ENCODE measurements at places on chromosomes 3 and 15.

- no peak for DNase-seq
Observed at GRCh38 chr3:126613479-126614188, 41.3 kb downstream of the TXNRD3 start.

GRCh38 chr15:24786347-24786746 is 110.8 kb downstream of the NPAP1 start:
- DNase-seq, result no peak

DNA sequence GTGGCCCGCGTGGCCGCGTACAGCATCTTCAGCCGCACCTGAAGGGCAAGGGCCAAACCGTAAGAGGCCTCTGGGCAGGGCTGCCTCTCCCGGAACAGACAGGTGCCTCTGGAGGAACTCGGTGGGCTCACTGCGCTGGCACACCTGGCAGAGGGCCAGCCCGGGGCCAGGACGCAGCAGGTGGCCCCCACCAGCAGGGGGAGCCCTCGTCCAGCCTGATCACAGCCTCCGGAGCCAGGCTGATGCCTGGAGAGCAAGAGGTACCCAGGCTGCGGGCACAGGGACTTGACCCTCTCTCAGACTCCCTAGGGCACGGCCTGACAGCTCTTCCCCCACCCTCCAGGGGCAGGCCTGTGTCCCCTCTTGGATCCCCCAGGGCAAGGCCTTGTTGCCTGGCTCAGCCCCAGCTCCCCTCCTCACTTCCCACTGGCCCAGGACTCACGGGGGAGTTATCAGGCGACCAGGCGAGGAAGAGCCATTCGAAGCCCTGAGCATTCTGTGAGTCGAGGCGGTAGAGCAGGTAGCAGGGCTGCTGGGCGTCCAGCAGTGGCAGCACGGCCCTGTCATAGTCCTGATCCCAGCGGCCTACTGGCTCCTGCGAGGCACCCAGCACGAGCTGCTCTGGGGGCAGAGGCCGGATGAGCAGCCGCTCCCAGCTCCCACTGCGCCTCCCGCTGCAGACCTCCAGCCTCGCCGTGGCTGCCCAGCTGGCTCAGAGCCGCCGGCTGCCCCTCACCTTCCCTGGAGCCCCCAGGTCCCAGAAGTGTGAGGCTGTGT is 6.2 kb upstream of the TLR9 start:
- no peak for DNase-seq

DNA sequence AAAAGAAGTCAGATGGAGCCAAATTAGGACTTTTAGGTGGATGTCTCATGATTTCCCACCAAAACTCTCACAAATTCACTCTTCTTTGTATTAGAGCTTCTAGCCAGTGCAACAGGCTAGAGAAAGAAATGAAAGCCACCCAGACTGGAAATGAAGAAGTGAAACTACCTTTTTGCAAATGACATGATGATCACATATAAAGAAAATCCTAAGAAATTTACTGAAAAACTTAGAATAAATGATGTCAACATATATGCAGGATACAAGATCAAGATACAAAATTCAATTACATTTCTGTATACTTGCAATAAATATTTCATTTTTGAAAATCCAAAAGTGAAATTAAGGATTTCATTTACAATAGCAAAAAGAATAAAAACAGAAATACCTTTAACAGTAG is 110.8 kb downstream of the LRIG1 start:
- DNase-seq, result no peak

- DNase-seq, result no peak
Observed at GRCh38 chr3:129304962-129305222, 26.2 kb downstream of the HMCES start.

DNA sequence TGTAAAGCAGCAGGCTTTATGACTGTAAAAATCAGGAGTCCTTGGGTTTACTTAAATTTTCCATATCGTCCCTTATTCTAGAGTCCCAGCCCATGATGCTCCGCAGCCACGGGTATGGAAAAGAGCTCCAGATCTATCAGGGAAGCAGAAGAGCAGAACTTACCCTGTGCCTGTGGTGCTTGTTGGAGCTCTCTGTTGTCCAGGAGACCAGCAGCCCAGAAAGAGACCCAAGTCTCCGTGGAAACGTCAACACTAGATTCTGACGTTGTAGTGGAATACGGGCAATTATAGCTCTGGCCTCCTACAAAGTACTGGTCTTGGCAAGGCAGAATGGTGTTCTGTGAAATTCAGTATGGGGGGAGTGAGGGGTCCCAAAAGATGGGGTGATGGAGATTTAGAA is 2.0 kb downstream of the GMNC start:
- no peak for DNase-seq

GRCh38 chr3:128198313-128198712 is 45.0 kb downstream of the EEFSEC start:
- DNase-seq, result no peak

- DNase-seq, result no peak
Observed at GRCh38 chr3:64344721-64345207, 119.5 kb upstream of the PRICKLE2 start.

GRCh38 chr3:5456199-5456598 is 268.7 kb downstream of the EDEM1 start:
- no peak for DNase-seq

- peak; percentile 40 for DNase-seq
Observed at GRCh38 chr15:86231864-86232721, 152.4 kb downstream of the AGBL1 start.

- DNase-seq, result no peak
Observed at GRCh38 chr3:150635526-150635925, 32.4 kb downstream of the SELENOT start.

DNA sequence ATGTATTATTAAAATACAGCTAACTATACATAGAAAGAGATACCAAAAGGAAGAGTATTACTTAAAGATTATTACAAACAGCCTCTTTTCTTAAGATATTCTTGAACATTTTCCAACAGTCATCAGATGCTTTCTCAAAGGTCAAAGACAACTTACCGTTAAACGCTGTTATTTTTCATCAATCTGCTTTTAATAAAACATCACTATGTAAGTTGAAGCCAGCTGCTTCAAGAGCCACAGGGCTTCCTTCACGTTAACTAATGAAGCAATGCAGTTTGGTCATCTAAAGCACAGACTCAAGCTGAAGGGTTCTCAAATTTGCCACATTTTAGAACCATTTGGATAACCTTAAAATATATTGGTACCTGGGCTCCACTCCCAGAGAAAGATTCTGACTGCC is 578.8 kb downstream of the ROBO2 start:
- no peak for DNase-seq

GRCh38 chr3:51221959-51222358 is 163.1 kb upstream of the MANF start:
- DNase-seq, result no peak

DNA sequence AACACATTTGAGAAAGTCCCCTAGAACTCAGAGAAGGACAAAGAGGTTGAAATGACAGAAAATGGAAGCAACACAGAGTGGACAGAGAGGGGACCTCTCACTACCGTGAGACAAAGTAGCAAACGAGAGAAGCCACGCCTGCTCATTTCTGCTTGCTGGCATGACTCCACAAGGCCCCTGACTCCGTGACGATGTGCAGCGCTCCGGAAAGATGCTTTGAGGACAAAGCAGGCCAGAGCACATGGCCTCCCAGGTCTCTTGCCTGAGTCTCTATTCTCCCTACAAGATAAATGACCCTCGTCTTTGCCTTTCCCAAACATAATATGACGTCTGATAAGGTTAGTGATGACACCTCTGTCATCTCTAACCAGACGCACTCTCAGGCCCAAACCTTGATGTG is 63.8 kb upstream of the CTSH start:
- DNase-seq, result no peak

- no peak for DNase-seq
Observed at GRCh38 chr15:71226536-71227455, 111.5 kb downstream of the THSD4 start.

GRCh38 chr15:41577863-41578735 is 19.1 kb downstream of the TYRO3 start:
- peak; percentile 33 for DNase-seq

DNA sequence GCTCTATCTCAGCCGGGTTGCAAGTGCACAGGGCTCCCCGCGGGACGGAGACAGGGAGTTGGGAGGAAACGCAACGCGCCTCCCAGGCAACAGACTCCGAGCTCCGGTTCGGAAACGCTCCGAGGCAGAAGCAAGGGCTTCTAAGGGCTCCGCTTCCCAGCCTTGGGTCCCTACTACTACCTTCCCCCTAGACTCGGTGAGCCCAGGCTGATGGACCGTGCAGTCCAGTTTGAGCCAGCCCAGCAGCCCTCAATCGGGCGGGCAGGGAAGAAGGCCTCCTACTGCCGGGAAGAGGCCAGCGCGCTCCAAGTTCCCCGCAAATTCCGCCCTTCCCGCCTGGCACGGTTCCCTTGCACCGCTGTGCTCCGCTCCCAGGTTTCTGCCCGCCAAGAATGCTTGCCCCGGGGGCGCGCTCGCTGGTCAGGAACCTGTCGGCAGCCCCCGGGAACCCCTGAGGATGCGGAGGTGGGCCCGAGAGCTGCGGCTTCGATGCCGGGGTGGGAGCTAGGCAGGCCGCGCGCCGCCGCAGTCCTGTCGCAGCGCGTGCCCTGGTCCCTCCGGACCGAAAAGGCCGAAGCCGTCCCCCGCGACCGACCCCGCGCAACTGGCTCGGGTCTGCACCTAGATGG is 728 bp downstream of the TRANK1 start:
- DNase-seq, result peak; percentile 79

DNA sequence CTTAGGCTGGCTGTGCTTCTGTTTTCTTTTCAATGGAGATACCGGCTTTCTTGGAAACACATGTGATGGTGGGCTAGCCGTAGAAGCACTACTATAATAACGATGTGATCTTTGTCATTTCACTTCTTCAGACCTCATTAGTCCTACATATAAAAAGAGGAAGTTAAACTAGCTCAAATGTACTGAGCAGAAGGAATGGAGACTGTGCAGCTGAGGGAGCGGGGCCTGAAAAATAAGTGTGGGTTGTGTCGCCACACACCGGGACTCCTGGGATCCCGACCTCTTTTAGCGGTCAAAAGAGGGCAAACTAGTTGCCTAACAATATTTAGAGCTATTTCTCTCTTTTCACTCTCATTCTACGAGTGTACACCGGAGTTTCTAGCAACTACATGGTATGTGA is 1.0 kb upstream of the RNF7 start:
- no peak for DNase-seq

DNA sequence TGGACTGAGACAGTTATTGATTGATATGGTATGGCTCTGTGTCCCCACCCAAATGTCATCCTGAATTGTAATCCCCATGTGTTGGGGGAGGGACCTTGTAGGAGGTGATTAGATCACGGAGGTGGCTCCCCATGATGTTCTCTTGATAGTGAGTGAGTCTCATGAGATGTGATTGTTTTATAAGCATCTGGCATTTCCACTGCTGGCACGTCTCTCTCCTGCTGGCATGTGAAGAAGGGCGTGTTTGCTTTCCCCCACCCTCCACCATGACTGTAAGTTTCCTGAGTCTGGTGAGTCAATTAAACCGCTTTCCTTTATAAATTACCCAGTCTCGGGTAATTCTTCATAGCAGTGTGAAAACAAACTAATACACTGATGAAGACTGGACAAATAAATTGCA is 105.6 kb upstream of the MELTF start:
- no peak for DNase-seq

DNA sequence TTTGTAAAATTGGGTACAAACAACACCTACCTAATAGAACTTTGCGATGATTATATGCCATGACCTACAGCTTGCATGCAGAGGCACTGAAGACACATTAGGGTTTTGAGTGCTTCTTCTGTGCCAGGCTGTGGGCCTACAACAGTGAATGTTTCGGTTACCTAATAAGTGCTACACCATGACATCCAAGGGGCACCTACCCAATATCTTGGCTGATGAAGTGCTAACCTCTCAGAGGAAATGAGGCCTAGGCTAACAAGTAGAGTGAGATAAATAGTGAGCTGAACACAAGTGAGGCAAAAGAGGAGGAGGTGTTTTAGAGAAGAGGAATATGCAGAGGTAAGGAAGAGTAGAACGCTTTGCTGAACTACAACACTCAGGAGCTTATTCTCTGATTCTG is 12.2 kb upstream of the RASGRP1 start:
- DNase-seq, result no peak

DNA sequence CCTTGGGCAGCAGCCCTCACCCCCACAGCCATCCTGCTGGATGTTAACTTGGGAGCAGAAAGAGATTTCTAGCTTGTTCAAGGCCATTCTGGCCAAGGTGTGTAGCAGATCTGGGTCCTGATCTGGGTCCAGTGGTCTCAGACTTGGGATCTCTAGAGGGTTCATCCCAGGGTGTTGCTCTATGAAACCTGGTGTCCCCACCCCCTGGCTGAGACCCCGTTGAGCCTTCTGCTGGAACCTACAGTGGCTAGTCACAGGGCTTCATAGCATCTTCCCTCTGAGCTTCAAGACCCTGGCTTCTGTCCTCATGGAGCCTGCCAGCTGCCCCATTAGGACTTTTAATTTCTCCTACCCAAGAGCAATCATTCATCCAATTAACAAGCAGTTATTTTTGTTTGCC is 64.3 kb downstream of the EPHB1 start:
- DNase-seq, result no peak

- peak; percentile 26 for DNase-seq
Observed at GRCh38 chr3:19934098-19934566, at the start of gene EFHB. Gene EFHB, minus strand, starts transcription at chr3:19934217. Its CDS starts 199 bp downstream, at chr3:19934018.

- DNase-seq, result no peak
Observed at GRCh38 chr15:58447271-58448010, 15.7 kb downstream of the LIPC start.

GRCh38 chr3:147397875-147398812 is 8.2 kb downstream of the ZIC4 start:
- no peak for DNase-seq
